ENCODE measurements at places on chromosomes 2 and 18.

DNA sequence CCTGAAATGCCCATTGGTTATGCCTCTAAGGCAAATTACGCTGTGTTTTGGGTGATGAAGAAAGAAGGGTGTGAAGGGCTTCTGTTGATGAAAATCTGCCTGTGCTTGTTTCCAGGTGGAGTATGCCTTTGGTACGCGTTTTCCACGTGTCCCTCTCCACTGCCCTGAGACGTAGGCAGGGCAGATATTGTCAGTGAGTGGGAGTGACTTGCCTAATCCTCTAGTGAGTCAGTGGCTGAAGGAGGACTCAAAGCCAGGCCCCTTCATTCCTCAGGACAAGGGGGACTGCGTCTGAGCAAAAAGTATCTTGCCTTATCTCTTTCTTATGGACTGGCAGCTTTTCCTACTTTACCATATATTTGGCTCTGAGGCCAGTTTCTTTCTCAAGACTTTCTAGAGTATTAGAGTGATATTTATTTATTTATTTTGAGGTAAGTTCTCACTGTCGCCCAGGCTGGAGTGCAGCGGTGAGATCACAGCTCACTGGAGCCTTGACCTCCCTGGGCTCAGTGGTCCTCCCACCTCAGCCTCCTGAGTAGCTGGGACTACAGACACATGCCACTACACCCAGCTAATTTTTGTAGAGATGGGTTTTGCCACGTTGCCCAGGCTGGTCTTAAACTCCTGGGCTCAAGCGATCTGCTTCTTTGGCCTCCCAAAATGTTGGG is 10.2 kb downstream of the RALB start:
- no peak for DNase-seq

- no peak for DNase-seq
Measured at GRCh38 chr2:170044751-170045478, 133.0 kb upstream of the MYO3B start.

DNA sequence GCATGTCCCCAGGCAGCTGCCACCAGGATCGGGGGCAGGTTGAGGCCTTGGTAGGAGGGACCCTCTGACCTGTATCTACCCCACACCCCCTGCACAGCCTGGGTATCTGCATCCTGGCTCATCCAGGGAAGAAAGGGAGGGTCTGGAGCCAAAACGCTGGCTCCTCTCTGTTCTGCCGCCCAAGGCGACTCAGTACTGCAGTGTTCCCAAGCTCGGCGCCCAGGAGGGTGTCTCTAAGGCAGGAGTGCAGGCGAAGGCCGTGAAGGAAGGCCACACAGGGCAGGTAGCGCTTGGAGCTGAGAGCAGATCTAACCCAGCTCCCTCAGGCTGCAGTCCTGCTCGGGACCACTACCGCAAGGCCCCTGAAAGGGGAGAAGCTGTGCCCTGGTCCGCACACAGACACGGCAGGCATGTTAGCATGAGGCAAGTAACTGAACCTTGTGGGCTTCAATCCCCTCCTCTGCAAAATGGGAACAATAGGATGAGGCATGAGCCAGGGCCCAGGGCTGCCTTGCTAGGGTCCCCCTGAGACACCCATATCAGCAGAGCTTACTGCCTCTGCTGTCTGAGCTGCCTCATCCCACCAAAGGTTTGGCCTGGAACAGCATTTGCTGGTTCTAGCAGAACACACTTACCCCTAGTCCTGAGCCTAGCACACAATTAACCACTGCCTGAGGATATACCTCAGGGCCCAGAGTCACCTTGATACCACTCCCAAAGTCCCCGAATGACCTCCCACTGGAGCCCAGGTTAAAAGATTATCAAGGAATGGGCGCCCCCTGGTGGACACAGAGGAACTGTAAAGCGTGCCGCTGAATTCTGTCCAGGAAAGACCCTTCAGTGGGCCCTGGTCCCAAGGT is 6.5 kb downstream of the PTMA start:
- DNase-seq: peak; percentile 44

GRCh38 chr2:11853197-11853588 is 106.8 kb downstream of the LPIN1 start:
- DNase-seq: no peak

- DNase-seq: peak; percentile 5
Measured at GRCh38 chr2:180938451-180938850, 42.0 kb upstream of the UBE2E3 start.

DNA sequence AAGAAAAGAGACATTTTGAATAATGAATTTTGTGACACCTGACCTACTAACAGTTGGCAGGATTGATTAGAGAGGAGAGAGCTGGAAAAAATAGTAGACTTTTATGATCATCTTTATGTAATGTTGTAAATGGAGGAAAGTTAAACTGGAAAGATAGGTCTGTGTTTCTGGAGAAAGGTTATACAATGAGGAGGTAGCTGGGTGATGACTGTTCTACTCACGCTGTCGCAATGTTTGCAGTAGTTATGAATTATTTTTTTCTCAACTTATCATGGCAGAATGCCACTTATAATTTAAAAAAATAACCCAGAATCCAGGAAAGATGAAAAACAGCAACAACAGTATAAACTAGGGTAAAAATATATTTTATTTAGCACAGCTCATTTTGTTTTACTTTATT is 364.9 kb downstream of the SPAG16 start:
- no peak for DNase-seq

- peak; percentile 29 for DNase-seq
Measured at GRCh38 chr2:46001741-46002506, 295.3 kb upstream of the EPAS1 start.

GRCh38 chr2:133456156-133456555 is 112.1 kb downstream of the NCKAP5 start:
- no peak for DNase-seq

DNA sequence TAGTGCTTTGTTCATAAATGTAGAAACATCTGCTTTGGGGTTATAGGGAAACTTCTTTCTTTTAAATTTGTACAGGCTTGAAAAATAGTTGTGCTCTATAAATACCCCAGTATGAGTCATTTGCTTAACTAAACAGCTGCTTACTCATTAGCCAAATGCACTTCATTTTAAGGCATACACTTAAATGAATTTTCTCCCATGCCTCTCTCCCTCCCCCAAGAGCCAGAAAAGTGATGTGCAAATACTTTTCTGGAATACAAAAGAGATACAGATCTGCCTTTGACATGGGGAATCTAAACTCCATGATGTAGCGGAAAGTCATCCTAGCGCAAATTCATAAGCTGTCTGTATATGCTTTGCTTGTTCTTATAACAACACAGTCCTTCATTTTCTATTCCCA is 469.4 kb downstream of the DLGAP1 start:
- peak; percentile 56 for DNase-seq

DNA sequence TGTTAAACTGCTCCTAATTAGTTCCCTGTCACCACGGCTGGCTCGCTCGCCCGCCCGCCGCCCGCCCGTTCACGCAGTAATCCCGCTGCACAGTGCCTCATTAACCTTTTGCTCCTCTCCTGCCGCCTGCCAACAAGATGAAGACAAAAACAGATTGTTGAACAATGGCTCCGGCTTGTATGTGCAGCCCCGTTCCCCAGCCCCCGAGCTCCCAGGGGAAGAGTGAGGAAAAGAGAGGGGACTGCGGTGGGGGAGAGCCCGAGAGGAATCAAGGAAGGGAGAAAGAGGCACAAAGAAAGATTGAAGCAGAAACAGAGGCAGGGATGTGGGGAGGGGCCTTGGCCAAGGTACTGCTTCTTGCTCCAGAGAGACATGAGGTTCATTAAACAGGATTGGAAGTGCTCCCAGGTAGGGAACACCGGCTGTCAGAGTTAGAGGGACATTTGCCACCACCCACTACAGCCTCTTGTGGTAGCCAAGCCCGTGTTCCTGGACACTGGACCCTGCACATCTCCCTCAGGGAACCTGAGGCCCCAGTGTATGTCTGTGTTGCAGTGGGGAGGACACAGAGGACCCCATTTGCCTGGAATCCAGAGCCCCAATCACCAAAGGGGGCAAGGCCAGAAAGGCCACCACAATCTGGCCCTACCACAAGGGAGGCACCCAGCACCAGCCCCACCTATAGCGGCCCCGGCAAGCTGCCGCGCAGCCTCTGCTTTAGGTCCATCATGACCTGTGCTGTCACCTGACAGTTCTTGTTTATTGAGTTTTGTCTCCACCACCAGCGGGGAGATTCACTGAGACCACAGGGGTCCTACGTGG is 38.1 kb downstream of the EMX1 start:
- no peak for DNase-seq

DNA sequence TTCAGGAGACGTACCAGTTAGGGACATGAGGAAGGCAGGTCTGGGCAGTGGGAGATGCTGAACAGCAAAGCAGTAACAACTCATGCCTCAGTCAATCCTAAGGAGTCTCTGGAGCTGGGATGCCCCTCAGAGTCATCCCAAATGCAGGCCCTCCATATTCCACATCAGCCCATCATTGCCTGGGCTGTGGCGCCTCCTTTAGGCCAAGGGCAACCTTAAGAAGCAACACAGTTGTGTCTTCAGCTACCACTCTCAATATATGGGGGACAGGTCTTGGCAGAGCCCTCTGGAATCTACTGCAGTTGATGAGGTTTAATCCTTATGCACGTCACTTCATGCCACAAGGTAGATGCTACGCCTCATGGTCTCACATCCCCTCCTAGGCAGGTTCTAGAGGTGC is 682.0 kb upstream of the RAB6C start:
- no peak for DNase-seq

- no peak for DNase-seq
Measured at GRCh38 chr18:66640431-66640830, 36.5 kb upstream of the CDH19 start.

- DNase-seq: peak; percentile 87
Measured at GRCh38 chr18:46718501-46719341, 38.1 kb downstream of the ST8SIA5 start.

- no peak for DNase-seq
Measured at GRCh38 chr2:218294430-218295022, 2.2 kb upstream of the TMBIM1 start.

DNA sequence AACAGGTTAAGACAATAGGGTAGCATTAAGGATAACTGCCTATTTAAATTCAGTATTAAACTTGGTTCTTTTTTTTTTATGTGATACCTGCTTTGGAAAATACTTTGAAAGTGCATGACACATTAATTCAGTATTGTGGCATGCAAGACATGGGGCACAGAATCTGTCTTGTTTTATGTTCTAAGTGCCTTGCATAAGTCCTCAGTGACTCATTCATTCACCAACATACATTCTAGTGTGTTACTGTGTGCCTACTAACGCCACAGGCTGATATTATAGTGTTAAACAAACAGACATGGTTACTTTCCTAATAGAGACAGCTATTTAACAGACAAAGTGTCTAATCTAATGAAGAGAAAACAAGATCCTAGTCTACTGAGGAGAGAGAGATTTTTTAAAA is 91.7 kb downstream of the GCA start:
- DNase-seq: peak; percentile 15

DNA sequence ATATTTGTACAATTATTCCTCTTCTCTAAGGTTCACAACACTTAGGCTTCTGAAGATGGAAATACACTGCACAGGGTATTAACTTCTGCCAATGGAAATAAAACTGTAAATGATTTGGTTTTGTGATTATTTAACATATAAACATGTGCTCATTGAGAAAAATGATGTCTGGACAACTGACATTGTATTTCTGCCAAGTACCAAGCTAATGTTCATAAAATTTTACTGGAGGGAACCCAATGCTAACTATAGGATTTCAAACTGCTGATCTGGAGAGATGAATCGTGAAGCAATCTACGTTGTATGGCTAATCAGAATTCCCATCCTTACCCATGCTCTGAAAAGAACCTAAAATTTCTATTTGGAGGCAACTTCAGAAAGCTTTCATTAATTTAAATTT is 279.7 kb downstream of the NRXN1 start:
- peak; percentile 4 for DNase-seq

Data from astrocyte of the spinal cord (primary cell).